ENCODE measurements at places on chromosomes 11 and 22.

DNA sequence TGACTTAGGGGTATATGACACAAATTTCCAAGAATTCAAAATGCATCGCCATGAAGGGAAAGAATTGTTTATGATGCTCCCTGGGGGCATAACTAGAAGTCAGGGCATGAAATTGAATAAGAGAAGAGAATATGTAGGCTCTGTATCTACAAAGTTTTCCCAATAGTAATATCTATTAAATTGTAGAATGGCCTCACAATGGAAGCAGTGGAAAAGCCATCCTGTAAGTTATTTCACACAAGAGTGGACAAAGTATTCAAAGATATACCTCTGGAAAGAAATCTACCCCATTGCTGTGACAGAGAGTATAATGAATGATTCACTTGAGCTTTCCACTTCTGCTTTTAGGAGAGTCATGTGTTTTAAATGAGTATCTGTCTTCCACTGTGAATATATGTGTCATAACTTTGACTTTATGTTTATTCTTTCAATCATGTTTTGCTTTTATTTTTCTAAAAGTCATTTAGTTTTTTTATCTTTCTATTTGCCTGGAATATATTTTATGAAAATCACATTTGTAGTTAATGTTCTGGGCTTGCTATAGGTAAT lies 65.7 kb upstream of the DDI1 start:
- DNase-seq: no peak

DNA sequence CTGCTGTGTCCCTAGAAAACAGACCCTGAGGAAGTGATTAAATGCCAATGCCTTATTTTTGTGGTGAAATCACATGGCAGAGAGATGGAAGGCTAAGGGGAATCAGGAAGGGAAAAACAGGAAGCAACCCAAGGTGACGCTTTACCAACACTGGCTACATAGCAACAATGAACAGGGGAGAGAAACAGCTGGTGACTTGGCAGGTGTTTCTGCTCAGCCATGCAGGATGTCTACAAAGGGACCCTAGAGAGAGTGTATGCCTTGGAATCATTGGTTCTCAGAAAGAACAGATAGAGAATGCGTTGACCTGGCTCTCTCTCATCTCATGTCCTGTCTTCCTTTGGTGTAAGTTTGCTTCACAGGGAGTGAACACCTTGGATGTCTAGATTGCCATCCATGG lies 911.9 kb downstream of the OPCML start:
- no peak for DNase-seq

GRCh38 chr11:47986219-47986618 lies 5.9 kb downstream of the PTPRJ start:
- no peak for DNase-seq

GRCh38 chr11:66330931-66331330 lies 5.3 kb downstream of the RIN1 start:
- no peak for DNase-seq

GRCh38 chr22:33271390-33272161 lies 213.4 kb upstream of the SYN3 start:
- DNase-seq: peak; percentile 20

GRCh38 chr11:75308116-75308515 lies 43.3 kb downstream of the ARRB1 start:
- no peak for DNase-seq

- DNase-seq: no peak
Observed at GRCh38 chr11:12541583-12542151, 132.6 kb upstream of the TEAD1 start.

- no peak for DNase-seq
Observed at GRCh38 chr22:35209203-35209602, 48.1 kb upstream of the HMGXB4 start.

GRCh38 chr11:28110821-28111200 lies 2.6 kb downstream of the METTL15 start:
- no peak for DNase-seq

GRCh38 chr11:64264371-64264852 lies 13.1 kb downstream of the PLCB3 start:
- no peak for DNase-seq

DNA sequence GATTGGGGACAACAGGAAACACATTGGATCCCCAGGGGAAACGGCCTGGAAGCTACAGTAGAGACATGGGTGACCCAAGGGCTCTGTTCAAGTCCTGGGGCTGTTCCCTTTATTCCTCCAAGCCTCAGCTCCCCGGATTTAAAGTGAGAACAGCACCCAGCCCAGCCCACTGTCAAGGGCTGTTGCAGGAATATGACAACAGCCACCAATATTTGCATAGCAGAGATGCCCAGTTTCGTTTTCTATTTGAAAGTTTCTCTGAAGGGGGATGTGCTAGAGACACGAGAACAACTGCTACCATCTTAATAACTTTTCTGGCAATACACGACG lies 81.1 kb upstream of the WNT7B start:
- peak; percentile 69 for DNase-seq

GRCh38 chr11:24645563-24645962 lies 148.7 kb downstream of the LUZP2 start:
- DNase-seq: no peak

GRCh38 chr22:28064920-28065319 lies 145.9 kb upstream of the PITPNB start:
- no peak for DNase-seq

- DNase-seq: no peak
Observed at GRCh38 chr11:130675371-130675821, 227.0 kb downstream of the ADAMTS15 start.

DNA sequence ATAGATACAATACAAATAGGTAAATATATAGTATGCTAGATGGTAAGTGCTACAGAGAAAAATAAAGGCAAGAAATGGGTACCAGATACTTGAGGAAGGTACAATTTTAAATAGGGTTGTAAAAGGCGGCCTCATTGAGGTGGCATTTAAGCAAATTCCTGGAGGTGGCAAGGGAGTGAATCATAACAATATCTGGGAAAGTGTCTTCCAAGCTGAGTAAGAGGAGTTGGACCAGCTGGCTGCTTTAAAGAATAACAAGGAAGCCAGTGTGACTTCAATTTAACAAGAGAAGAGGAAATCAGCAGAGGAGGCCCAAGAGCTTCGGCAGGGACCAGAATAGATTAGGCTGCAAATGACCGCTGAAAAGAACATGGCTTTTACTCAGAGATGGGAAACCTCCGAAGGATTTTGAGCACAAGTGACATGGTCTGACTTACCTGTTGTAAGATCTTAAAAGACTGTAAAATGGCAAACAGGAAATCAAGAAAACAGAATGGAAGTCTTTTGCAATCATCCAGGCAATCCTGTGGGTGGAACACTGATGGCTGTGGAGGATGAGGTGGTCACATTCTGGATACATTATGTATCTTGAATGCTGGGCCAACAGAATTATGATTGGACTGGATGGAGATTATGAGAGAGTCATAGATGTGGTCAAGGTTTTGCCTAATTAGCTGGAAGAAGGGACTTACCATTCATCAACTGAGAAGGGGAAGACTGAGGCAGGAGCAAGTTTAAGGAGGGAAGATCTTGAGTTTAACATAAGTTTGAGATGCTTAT lies 77.2 kb downstream of the RDX start:
- no peak for DNase-seq

DNA sequence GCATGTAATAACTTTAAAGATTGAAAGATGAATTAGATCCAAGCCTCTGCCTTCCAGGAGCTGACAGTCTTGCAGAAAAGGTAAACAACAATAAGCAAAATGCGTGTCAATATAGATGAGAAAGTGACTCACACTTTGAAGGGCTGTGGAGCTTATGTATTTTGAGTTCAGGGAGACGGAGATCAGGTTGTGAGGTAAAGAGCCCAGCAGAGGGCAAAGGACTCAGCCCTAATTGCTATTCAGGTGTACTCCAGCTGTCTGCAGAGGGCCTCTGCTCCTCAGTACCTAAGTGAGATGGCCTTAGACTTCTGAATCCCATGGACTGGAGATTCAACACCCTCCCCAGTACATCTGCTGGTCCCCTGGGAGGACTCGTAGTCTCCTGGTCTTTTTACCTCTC lies 22.9 kb upstream of the CTR9 start:
- DNase-seq: no peak

DNA sequence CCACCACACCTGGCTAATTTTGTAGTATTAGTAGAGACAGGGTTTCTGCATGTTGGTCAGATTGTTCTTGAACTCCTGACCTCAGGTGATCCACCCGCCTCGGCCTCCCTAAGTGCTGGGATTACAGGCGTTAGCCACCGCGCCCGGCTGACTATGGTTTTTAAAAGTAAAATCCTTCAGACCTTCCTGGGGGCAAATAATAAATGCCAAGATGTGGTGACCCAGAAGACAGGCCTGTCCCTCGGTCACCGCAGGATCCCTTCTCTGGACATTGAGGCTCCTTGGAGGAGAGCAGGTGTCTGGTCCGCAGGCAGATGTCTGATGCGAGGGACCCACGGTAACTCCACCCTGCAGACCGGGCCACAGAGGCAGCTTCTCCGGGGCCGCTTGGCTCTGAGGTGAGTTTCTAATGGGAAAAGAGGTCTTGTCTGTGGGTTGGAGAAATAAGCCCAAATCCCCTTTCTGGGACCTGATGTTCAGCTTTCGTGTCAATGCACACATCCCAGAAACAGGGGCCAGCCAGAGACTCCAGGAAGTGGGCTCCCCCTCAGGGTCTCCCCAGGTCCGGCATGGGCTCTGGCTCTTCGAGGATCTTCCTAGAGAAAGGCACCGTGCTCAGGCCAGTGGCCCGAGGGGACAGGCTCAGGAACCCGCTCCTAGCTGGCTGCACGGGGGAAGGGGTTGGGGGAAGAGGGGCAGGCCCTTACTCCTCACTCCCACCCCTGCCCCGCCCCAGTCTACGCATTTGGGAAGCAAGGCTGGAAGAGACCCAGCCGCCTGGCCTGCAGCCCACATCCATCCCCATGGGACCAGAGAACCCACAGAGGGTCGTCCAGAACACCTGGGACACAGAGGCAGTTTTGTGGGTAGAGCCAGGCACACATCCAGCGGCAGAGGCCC lies 100.6 kb downstream of the WNT7B start:
- DNase-seq: no peak

GRCh38 chr11:108886660-108887009 lies 221.8 kb downstream of the DDX10 start:
- no peak for DNase-seq

DNA sequence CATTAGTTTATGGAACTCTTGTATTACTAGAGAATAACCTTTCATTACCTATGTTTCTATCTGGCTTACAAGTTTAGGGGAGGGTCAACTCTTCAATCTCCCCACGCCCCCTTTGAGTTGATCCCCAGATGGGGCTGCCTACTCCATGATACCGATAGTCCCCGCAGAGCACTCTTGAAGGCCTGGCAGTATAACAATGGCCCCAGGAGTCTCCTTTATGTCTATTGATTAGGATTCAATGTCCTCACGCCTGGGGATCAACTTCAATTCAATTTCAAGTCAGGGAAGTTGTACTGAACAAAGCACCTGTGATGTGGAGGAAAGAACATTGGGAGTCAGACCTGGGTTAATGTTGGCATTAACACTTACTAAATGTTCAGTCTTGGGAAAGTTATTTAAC lies 520.2 kb downstream of the METTL15 start:
- no peak for DNase-seq

DNA sequence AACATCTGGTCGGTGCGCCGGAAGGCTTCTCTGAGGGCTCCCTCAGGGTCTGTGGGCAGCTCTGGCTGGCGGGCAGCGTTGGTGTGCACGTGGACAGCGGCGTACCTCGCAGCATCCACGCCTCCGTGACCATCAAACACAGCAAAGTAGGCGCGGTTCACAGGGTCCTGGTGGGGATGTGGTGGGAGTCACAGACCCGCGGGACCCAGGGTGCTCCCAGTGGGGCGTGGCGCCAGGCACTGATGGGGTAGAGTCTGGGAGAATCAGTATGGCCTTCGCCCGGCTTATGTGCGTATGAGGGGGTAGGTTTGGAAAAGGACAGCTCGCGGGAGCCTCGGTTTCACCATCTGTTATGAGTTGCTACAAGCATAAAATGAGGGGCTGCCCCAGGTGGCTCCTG lies 19.2 kb downstream of the PPM1F start:
- no peak for DNase-seq

GRCh38 chr11:118156531-118157185 lies 4.0 kb upstream of the SCN4B start:
- DNase-seq: no peak

DNA sequence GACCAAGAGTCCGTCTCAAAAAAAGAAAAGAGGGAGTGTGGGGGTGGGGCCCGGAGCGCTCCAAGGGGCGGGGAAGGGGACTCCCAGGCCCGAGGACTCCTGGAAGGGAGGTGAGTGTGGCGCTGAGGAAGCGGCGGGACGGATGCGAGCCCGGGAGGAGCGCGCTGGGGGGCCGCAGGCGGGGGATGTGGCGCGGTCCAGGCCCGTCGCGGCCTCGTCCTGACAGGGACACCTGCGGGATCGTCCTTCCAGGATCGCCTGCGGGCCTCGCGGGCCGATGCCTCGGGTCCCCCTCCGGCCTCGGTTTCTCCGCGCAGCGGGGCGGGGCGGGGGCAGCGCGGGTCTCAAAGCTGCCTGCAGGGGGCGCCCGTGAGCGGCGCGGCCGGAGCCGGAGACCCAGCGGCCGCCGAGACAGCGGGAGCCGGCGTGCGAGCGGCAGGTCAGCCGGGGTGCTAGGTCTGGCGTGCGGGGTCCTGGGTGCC lies 3.8 kb upstream of the ADORA2A start:
- peak; percentile 62 for DNase-seq

GRCh38 chr11:57368106-57368844 lies 12.7 kb downstream of the PRG3 start:
- DNase-seq: no peak

GRCh38 chr11:129530154-129530895 lies 154.7 kb downstream of the BARX2 start:
- DNase-seq: no peak

DNA sequence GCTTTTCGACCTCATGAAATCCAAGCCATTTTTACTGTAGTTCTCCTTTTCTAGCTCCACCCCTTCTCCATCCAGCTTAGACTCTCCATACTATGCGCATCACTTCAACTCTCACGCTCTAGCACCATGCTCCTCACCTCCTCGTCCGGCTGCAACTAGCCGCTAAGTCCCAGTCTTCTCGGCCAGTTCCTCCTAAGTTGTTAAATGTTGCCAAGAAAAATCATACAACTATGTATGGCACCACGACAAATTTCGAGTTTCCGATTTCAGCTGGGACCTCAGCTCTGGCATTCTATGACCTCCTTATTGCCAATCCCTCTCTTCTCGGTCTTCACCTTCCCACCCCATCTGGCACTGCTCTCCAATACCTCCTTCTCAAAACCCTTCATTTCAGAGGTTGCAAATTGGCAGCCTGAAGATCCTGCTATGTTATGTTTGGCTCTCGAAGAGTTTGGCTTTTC lies 1.0 kb downstream of the ZNF70 start:
- DNase-seq: no peak

DNA sequence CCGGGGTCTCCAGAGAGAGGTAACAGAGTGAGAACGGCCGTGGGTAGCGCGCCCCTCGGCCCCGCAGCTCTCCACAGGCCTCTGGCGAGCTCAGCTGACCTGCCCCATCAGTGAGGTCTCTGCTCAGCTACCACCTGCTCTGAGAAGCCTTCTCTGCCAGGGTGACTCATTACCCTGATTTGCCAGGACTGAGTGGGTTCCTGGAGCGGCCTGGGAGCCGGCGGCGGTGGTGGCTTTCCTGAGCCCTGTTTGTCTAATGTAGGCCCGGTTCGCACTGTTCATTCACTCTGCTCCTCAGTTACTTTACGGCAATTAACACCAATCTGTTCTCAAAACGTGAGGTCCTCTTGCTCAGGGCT lies 351.0 kb upstream of the B3GAT1 start:
- no peak for DNase-seq

GRCh38 chr22:26251869-26252268 lies 82.6 kb downstream of the SEZ6L start:
- DNase-seq: no peak

GRCh38 chr11:99534812-99535211 lies 514.1 kb downstream of the CNTN5 start:
- DNase-seq: no peak

- no peak for DNase-seq
Observed at GRCh38 chr22:27685515-27685914, 116.0 kb downstream of the MN1 start.

- peak; percentile 59 for DNase-seq
Observed at GRCh38 chr11:13277768-13278608, at the start of gene BMAL1. Gene BMAL1, plus strand, starts transcription at chr11:13277790. Its CDS starts 76,519 bp downstream, at chr11:13354309.
